ENCODE measurements at places on chromosomes 2 and 18. TPM values are rescaled to one million over a fixed set of nuclear protein-coding genes. Genes with fewer than 3 reads are reported as not detected.

The RMDN2 gene
- 4.8 TPM for polyA plus RNA-seq

The UGT1A3 gene
- polyA plus RNA-seq, result not detected

The COL4A3 gene
- 2.9 TPM for polyA plus RNA-seq

DNA sequence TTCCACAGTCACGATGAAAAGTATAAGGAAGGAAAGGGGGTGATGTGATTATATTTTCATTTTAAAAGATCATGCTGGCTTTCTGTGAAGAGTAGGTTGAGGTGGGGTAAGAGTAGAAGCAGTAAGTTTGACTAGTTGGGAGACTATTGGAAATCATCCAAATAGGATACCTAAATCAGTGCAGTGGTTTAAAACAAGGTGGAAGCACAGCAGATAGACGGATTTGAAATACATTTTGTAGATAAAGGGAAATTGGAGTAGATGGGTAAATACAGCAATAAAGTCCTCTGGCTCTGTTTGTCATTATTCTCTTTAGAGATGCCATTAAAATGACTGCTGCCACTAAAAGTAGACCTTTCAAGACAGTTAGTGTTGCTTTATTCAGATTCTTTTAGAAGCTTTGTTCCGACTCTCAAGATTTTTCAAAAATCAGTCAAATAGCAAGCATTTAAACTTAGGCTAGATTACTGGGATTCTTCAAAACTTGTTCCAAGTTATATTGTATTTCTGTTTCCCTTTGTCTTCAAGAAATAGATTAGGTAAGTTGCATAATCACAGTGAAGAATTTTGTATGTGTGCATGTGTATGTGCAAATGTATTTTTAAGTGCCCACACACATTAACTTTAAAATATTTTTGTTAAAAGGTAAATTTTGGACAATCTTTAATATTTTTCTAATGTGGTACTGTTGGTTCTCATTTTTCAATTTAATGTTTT, 61.7 kb upstream of the DTNA start:
- no peak for DNase-seq

The C1QL2 gene
- not detected for polyA plus RNA-seq

DNA sequence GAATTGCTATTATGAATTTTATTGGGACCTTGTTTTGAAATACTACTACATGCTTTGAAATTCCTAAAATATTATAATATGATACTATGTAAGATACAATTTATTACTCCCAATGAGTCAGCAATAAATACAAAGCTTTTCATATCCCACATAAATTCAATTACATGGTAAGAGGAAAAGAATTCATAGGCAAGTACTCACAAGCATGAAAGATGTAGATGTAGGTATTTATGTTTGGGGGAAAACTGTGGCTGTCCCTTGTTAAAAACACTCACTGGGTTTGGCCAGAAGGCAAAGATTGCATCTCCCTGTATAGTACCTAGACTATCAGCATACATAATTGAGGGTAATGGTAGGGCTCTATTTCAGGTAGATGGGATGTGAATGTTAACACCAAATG, 90.4 kb downstream of the MBD2 start:
- no peak for DNase-seq

- no peak for DNase-seq
These were observed 190.7 kb downstream of the NOL4 start for GRCh38 chr18:34033968-34034367.

The TEKT4 gene
- 0.02 TPM for polyA plus RNA-seq

GRCh38 chr2:232666051-232666805, 30.9 kb upstream of the GIGYF2 start:
- no peak for DNase-seq

Data from ovary (tissue), 10 donors.